ENCODE measurements at places on chromosomes 16 and 17. TPM values are rescaled to one million over a fixed set of nuclear protein-coding genes. Genes with fewer than 3 reads are reported as not detected.

GRCh38 chr17:67125417-67125816 is 81.1 kb downstream of the CACNG1 start:
- no peak for DNase-seq

- no peak for DNase-seq
These were observed 18.9 kb upstream of the ELAC2 start for GRCh38 chr17:13036751-13037150.

DNA sequence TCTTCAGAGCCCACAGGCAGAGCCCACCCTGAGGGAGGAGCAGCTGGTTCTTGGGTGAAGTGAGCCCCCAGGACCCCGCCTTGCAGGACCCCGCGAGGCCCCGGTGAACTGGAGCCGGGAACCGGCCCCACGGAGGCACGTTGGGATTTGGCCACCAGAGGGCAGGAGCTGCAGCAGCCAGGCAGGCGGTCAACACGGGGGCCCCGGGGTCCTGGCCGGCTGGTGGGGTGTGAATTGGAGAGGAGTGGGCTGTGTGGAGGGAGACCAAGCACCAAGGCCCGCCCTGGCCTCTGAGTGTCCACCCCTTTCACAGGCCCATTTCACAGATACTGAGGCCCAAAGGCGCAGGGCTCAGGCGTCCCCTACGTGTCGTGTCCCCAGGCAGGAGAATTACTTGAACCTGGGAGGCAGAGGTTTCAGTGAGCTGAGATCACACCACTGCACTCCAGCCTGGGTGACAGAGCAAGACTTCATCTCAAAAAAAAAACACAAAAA is 2.2 kb downstream of the DPEP1 start:
- peak; percentile 59 for DNase-seq

- no peak for DNase-seq
These were observed 185.0 kb downstream of the TANC2 start for GRCh38 chr17:63150994-63151464.

DNA sequence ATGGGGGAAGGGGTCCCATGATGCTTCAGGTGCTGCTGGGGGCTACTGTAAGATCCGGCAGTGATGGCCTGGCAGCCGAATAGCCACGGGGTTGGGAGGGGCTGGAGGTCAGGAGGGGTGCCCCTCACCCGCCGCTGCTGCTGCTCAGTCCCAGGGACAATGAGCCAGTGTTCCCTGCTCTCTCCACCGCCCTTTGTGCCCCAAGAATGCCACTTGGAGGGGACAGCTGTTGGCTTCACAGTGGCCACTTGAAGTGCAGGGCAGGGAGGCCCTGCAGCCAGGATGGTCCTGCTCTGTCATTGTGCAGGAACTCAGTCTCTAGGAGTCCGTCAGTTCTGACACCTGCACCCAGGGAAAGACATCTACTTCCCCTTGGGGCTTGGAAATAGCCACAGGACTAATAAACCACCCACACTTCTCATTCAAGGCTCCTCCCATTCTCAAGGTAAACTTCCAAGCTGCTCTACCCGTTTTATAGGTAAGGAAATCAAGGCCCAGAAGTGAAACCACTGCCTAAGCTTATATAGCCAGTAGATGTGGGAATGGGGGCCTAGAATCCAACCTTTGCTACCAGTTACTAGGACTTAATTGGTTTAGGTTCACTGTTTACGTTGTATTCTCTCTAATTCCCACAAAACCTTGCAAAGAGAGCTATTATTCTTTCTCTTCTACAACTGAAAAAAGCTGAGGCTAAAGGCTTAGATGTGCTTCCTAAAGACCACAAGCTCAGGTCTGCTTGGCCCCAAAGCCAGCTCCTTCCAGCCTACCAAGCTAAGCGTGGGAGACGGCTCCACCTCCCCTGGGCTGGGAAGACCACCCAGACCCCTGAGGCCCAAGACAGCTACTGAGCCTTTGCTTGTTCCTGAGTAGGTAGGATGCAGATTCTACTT is 6.2 kb upstream of the CPSF4L start:
- no peak for DNase-seq

GRCh38 chr17:81980707-81981343 is 3.4 kb downstream of the ASPSCR1 start:
- DNase-seq: no peak

GRCh38 chr17:61470530-61471136 is 18.4 kb downstream of the TBX4 start:
- no peak for DNase-seq

DNA sequence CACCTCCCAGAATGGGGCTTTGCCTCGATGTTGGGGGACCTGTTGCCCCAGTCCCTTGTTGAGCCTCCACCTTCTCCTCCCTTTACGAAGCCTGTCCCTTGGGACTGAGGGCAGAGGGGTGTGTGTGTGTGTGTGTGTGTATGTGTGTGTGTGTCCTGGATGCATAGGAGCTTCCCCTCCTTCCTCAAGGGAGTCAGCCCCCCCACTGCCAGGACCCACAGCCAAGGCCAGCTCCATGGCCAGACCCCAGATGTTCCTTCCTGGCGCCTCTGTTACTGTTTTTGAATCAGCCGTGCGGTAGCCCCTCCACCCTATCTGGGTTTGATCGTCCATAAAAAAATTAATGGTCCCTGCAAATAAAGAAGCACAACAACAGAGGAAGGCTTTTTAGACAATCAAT is 17.7 kb upstream of the DOK4 start:
- no peak for DNase-seq

- DNase-seq: no peak
These were observed 73.6 kb downstream of the ABCC6 start for GRCh38 chr16:16149710-16150116.

- no peak for DNase-seq
These were observed 7.5 kb downstream of the TMEM170A start for GRCh38 chr16:75456971-75457370.

The FA2H gene
- 1.0 TPM for total RNA-seq

The LRRC37A gene
- 22.1 TPM for total RNA-seq

The B4GALNT2 gene
- 0.12 TPM for total RNA-seq

The FZD2 gene
- total RNA-seq: 2.3 TPM

The VASN gene
- 0.76 TPM for total RNA-seq

The SLC38A8 gene
- not detected for total RNA-seq

Measured in B cell (primary cell).